Endodermal cell (in vitro differentiated cells): ENCODE measurements at places on chromosomes 4 and X. TPM values are rescaled to one million over a fixed set of nuclear protein-coding genes. Genes with fewer than 3 reads are reported as not detected.

The C4orf36 gene
- total RNA-seq: 2.0 and 2.2 TPM in 2 replicates

The WNK3 gene
- total RNA-seq: 30.7 and 40.4 TPM in 2 replicates

- H3K27ac ChIP-seq: no peak overlapping the region
- no peak overlapping the region for H3K4me3 ChIP-seq
- no peak for DNase-seq
- no peaks in the 10 kb centered on the region for H3K27me3 ChIP-seq
Observed at GRCh38 chr4:7917669-7918068, 22.0 kb downstream of the AFAP1 start.

The DNAAF6 gene
- not detected in 2 replicates for total RNA-seq

The ZNF185 gene
- total RNA-seq: 13.0 and 13.5 TPM in 2 replicates

DNA sequence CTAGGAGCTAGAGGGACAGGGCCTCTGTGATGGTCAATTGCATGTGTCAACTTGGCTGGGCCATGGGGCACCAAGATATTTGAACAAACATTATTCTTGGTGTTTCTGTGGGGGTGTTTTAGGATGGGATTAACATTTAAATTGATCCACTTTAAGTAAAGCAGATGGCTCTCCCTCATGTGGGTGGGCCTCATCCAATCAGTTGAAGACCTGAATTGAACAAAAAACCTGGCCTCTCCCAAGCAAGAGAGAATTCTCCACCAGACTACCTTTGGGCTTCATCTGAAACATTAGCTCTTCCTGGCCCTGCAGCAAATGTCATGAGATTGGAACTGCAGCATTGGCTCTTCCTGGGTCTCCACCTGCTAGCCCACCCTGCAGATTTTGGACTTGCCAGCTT is 207.1 kb upstream of the ATP6AP2 start:
- no peaks in the 10 kb centered on the region for H3K36me3 ChIP-seq
- no peaks in the 10 kb centered on the region for H3K4me1 ChIP-seq
- DNase-seq: no peak
- H3K4me3 ChIP-seq: no peak overlapping the region
- no peaks in the 10 kb centered on the region for H3K27me3 ChIP-seq

DNA sequence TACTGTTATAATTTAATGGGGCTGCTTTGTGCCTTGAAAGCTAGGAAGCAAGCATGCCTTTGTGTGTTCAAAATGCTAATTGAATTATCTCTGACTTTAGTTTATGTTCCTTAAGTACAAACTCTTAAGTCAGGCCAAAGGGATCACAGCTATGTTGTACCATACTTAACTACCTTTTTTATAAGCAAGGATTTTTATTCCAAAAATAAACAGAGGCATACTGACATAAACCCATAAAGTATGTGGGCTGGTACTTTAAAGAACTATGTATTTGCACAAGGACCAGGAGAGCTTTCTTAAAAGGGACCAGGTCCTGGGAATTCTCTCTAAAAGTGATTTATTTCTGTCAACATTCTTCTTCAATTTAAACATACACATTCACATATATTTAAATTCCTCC is 57.8 kb upstream of the HCCS start:
- H3K4me3 ChIP-seq: no peak overlapping the region
- no peaks in the 10 kb centered on the region for H3K36me3 ChIP-seq
- H3K27me3 ChIP-seq: no peaks in the 10 kb centered on the region
- H3K27ac ChIP-seq: no peak overlapping the region

GRCh38 chr4:53763813-53764597 is 172.7 kb upstream of the LNX1 start:
- peak overlapping the region; percentile 6 for H3K27ac ChIP-seq
- no peaks in the 10 kb centered on the region for H3K4me1 ChIP-seq
- no peak for DNase-seq
